LoVo (cell line): ENCODE measurements at places on chromosomes 2 and 18.

DNA sequence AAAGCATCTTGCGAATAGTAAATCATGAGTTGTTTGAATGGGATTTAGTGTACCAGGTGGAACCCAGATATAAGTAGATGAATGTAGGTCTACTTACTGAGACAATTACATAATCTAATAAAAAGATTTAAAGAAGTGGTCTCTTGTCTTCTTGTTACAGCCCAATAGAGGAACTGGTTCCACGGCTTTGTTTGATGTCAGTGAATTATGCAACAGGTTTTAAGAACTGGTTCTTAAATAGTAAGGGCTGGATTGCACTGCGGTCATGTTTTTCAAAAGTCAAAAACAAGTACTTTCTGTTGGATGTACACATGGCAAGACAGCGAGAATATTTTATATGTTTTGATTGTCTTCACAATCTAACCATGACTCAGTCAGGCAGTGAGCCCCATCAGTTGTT lies 15.4 kb upstream of the SLC9A2 start:
- peak; percentile 10 for DNase-seq

DNA sequence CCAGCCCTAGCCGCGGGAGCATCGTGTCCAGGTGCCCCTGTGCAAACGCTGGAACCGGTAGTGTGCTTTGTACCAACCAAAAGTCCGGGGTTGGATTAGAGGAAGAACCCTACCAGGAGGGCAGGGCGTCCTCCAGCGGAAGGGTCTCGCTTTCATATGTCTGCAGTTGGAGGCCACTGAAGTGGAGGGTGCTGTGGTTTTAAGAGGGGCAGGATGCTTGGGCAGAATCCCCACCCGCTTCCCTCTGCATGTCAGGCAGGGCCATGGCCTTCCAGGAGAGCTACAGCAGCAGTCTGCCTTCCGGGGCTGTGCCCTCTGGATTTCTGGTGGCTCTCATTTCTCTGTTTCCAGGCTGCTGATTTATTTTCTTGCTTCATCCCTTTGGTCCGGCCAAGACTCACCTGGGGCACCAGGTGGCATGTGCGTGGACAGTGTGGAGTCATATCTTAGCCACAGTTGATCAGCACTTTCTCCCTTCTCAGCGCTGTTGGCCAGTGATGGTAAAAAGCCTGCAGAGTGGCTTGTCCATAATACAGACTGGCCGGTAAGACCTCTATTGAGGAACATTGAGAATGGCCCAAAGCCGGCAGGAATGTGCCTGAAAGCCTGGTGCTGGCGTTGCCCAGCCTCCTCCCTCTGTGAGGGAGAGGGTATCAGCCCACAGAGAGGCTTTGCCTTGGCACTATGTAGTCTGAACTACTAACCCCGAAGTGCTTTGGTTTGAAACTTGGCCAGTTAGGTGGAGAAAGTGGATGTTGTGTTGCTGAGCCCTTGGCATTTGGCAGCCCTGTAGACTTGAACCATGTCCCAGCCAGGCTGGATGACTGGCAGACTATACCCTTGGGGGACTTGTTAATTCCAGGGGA lies 1.8 kb downstream of the AGAP1 start:
- DNase-seq: no peak

DNA sequence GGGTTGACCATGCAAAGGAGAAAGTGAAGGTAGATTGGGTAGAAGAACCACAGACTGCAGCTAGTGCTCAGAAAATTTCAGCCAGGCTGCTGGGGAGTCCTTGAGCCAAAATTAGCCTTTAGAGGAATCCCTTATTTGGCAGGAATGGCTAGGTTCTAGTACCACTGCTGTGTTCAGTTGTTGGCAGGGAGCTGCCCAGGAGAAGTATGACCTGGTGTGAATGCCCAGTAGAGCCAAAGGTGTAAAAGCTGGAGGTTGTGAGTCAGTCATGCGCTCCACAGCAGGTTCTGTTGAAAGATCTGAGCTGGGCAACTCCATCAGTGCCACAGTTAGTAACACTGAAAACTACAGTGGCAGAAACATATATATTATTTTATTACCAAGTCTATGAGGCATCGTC lies 36.4 kb upstream of the TBR1 start:
- no peak for DNase-seq

GRCh38 chr18:44922968-44923367 lies 242.3 kb downstream of the SETBP1 start:
- no peak for DNase-seq

- DNase-seq: no peak
Observed at GRCh38 chr2:126408671-126409070, 247.3 kb upstream of the GYPC start.

DNA sequence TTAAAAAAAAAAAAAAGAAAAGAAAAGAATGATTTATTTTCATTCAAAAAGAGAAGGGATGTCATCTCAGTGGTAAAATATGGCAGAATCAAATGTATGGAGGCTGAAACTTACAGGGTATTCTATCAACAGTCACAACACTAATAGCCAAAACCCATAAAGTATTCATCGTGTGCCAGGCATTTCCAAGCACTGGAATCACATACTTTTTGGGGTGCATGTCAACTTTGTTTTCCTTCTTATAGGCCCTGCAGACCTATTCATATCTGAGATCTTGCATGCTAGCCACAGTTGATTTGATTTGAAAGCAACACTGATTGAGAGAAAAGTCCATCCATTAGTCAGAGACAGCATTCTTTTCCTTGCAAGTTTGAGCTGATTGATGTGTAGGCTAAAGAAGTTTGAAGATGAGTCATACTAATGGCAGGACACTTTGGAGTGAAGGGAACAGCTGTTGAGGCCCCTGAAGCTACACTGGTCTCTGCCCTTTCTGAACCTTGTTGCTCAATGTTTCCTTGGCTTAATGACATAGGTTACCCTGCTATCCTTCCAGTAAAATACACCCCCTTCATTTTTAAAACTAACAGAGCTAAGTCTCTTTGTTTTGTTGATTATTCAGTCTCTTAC lies 22.0 kb downstream of the KATNAL2 start:
- DNase-seq: no peak

DNA sequence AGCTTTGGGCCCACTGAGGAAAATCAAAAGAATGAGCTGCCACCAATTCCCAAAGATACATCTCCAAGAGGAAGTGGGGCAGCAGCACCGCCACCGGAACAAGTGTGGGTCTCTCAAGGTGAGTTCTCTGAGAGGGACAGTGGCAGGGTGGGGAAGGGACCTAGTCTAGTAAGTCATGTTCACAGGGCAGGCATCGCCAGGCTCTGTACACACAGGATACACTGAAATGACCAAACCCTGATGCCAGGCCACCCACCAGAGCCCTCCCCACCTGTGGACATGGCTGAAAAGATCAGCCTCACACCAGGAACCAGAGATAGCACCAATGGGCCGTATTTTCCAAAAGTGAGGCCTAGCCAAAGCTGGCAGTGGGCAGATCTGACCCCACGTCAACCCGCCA lies 108.2 kb upstream of the SMAD2 start:
- DNase-seq: no peak

GRCh38 chr2:47086054-47086471 lies 69.0 kb downstream of the STPG4 start:
- no peak for DNase-seq

GRCh38 chr2:199624958-199625357 lies 167.2 kb upstream of the SATB2 start:
- no peak for DNase-seq

GRCh38 chr2:121809607-121810006 lies 54.2 kb downstream of the TSN start:
- DNase-seq: peak; percentile 51

- no peak for DNase-seq
Observed at GRCh38 chr2:15506229-15506819, 54.8 kb downstream of the NBAS start.
